ENCODE measurements at places on chromosomes 13 and 19.

GRCh38 chr19:41050426-41050825, 37.8 kb upstream of the CYP2A13 start:
- no peak for DNase-seq

DNA sequence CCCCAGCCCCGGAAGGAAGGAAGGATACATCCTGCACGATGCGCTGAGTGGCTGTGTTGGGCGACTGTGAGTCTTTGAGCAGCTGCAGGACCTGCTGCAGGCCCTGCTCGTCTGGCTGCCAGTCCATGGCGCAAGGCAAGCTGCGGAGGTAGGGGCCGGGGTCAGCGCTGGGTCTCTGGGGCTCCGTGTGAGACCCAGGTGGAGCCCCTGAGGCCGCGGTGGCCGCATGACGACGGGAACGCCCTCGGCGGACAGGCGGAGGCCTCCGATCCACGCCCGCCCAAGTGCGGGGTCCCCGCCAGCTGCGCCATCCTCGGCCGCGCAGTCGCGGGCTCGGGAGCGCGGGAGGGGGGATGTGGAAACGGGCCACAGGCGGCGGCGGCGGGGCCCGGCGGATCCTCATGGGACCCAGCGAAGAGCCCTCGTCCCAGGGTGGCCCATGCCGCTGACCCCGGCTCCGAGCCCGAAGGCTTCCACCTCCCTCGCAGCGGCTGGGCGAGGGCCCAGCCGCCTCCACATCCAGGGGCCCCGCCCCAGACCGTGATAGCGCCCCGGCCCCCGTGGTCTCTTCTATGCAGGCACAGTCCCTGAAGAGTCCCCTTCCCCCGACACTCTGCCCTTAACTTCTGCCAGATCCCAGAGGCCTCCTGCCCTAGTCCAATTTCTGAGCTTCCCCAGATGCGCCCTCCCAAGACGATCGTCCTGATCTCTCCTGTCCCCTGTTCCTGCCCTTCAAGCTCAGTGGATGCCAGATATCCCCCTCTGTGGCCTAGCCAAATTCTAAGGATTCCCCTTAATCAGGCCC, 2.7 kb downstream of the TNPO2 start:
- no peak for DNase-seq

GRCh38 chr19:41445575-41445974, 2.6 kb downstream of the ERICH4 start:
- DNase-seq: no peak

DNA sequence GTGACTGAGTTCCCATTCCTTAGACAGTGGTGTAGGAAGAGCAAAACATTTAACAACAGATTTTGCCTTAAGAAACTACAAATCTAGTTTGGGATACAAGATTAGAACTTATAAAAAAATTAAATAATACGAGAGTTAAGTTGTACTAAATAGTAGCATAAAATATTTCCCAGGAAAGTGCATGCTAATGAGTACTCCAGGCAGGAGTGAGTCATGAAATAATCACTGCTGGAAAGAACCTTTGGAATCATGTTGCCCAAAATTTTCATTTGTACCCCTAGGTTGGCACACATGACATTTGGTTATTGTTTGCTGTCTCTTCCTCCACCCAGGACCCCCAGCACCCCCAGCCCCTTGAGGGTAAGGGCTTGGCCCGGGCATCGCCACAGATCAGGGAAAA, 26.3 kb upstream of the KL start:
- DNase-seq: no peak

DNA sequence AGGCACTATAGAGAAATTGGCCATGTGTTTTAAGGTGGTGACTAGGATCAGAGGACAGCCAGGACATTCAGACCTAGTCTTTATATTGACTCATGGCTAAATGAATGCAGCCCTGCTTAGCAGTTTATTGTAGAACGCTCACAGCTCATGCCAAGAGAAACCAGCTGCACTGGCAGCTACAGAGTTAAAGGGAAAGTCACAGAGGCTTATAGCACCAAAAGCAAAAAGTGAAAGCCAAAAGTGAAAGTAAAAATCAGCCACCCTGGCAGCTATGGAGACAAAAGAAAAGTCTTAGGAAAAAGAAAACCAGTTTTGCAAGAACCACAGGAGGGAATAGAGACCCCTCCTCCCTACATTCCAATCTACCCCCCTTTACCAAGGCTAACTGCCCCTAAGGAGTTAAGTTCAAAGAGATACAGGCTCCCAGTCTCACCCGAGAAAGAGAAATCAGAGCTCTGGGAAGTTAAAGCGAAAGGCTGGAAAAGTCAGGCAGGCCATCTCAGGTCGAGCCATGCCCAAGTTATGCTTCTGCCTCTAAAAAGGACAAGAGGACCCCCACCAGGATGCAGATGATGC, 99.0 kb downstream of the ZNF429 start:
- DNase-seq: no peak

DNA sequence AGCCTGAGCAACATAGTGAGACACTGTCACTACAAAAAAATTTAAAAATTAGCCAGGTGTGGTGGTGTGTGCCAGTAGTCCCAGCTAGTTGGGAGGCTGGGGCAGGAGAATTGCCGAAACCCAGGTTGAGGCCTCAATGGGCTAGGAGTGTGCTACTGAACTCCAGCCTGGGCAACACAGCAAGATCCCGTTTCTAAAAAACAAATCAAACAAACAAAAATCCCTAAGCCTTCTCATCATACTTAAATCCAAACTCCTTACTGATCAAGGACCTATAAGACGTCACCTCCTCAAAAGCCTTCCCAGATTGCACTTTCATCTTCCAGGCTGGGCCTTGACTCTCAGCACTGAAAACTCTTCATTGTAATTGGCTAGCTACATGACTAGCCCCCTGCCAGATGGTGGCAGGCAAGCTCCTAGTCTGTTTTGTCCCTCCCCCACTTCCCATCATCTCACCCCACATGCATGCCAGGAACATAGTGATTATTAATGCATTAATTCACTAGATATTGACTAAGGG, 17.5 kb upstream of the NANOS3 start:
- DNase-seq: no peak

GRCh38 chr19:38267761-38268483, 3.5 kb downstream of the SPINT2 start:
- DNase-seq: no peak

- no peak for DNase-seq
Observed at GRCh38 chr19:45404557-45405434, at the start of gene PPP1R13L. PPP1R13L (minus strand) TSS chr19:45405069; CDS start chr19:45398318, 6,751 bp downstream.

- no peak for DNase-seq
Observed at GRCh38 chr19:19650331-19650730, 6.9 kb upstream of the GMIP start.

DNA sequence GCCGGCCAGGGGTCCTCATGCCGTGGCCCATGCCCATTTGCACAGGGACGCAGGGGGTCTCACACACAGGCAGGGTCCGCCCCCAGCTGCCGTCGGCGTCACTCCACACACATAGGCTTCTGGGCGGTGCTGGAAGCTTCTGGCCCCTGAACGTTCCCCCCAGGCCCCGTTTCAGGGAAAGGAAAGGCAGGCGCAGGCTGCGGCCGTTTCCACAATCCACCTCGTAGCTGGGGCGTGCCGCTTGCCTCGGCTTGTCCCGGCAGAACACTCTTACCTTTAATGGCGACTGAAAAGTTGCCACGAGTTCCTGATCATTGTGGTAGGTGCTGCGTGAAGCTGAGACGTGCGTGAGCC, 53.4 kb downstream of the MCF2L start:
- DNase-seq: no peak

DNA sequence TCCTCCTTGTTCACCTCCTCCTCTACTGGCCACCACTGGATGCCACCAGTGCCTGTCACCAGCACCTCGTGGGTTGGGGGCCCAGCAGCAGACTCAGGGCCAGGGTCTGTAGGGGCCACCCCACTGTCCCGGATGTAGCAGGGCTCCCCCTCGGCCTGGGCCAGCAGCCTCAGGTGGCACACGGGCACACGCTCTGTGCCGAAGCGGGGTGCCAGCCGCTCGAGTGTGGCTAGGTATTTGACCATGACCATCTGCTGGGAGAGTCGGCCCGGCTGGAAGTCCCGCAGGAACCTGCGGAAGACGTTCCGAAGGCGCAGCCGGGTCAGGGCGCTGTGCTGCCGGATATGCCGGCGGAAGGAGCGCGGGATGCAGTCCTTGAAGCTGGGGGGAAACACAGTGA, 14.9 kb downstream of the TYK2 start:
- DNase-seq: no peak

DNA sequence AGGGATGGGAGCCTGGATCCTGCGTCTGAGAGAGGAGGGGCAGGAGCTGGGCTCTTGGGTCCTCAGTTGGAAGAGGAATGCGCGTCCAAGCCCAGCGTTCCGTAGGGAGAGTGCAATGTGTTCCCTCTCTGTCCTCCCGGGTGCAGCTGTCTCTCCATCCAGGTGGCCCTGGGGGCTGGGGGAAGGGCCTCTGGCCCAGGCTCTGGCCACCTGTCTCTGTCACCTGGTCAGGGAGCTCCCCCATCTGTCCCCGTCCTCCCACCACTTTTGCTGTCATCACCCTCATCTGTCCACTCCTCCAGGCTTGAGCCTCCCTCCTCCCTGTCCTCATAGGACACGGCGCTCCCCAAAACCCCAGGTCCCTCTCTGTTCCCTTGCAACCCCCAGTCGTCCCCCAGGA, 3.7 kb upstream of the SBK2 start:
- no peak for DNase-seq

DNA sequence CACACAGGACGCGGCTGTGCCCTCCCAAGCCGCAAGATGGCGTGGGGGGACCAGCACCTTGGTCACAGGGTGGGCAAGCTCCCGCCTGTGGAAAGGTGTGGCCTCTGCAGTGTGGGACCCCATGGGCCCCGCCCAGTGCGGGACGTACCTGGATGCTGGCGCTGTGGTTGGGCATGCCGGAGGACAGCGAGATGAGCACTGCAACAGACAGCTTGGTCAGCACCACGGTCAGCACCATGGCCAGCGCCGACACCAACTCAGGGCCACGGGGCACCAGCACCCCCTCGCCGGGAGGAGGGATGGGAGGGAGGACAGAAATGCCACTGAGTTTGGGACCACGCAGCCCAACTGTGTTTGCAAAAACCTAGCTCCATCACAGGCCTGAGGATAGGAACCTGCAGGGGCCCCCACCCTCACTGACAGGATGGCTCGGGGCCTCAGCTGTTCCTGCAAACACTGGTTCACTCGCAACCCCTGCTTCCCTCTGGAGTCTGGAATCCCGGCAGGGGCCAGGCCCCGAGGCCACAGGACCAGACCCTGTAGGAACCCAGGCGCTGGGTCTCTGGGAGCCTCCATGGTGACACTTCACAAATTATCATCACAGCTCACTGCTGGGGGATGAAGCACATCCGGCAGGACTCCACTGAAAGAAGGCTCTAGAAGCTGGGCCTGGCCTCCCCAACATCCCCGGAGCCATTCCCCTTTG, 27.1 kb downstream of the IZUMO4 start:
- DNase-seq: no peak

- DNase-seq: no peak
Observed at GRCh38 chr13:30253830-30254229, 53.5 kb downstream of the KATNAL1 start.

DNA sequence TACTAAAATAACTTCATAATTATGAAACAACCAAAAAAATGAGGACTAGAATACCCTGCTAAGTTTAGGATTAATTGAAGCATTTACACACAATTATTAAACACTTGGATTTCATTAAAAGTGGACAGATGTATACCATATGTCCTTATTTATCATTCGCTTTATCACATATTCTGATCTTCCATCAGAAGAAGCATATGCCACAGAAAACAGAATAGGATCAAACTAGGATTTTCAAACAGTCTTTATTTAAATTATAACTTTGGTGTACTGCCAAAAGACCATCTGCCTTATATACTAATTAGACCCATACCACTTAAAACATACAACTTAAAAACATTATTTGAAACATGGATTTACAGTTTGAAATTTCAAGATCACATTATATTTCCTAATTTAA, 727.1 kb upstream of the KLHL1 start:
- no peak for DNase-seq

- no peak for DNase-seq
Observed at GRCh38 chr19:19226663-19227062, 14.9 kb downstream of the NCAN start.

DNA sequence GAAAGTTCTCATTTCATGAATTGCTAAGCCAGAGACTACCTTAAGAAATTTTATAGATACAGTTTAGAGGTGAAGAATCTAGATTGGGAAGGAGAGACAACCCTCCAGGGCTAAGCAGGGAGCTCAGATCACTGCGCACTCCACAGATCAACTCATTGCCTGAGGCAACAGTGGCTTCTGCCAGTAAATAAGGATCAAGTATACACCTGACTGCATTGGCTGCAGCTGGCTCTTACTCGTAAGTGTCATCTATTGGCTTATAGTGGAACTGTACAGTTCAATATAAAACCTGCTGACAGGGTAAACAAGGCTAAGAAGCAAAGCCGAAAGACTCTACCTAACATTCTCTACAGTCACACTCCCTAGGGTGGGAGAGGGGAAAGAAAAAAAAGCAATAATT, 18.0 kb upstream of the C1QTNF9B start:
- no peak for DNase-seq

DNA sequence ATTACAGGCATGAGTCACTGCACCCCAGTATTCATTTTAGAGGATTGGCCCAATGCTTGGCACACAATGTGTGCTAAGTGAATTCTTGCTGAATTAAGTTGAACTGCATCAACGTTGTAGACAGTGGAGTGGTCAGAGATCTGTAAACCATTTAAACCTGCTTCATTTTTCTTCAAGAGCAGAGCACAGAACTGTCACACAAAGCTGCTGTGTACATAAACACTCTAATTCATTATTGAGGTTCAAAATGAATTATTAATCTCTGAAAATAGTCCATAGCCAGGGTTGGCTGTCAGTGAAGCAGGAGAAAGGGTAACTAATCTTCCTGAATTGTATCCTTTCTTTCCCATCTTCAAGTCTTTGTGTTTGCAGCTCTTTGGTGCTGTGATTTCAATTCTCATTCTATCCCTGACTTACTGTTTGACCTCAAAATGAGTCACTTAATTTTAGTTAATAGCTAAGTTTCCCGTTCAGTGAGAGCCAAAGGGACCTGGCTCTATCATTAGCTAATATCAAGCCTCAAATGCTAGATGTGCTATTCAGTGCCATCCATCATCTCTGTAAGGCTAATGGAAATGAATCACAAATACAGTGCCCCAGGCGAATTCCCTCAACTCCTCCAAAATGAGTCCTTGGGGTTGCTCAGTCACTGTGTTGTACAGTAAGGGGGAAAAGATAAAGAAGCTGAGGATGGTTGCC, 77.0 kb upstream of the TSC22D1 start:
- DNase-seq: no peak

DNA sequence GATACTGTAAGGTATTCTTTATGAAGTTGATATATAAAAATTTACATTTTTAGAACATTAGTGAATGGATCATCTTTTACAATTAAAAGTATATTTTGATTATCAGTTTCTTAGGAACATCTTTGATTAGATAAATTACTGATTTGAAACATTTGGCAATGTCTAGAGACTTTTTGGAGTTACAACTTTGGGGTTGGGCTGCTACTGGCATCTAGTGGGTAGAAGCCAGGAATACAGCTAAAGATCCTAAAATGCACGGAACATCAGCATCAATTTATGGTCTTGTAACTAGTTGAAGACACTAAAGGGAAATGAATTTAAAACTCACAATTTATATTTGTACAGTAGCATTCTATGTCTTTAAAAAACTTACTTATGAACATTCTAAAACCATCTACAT, 19.9 kb downstream of the POMP start:
- DNase-seq: no peak
